ENCODE measurements at places on chromosomes 2 and 18.

DNA sequence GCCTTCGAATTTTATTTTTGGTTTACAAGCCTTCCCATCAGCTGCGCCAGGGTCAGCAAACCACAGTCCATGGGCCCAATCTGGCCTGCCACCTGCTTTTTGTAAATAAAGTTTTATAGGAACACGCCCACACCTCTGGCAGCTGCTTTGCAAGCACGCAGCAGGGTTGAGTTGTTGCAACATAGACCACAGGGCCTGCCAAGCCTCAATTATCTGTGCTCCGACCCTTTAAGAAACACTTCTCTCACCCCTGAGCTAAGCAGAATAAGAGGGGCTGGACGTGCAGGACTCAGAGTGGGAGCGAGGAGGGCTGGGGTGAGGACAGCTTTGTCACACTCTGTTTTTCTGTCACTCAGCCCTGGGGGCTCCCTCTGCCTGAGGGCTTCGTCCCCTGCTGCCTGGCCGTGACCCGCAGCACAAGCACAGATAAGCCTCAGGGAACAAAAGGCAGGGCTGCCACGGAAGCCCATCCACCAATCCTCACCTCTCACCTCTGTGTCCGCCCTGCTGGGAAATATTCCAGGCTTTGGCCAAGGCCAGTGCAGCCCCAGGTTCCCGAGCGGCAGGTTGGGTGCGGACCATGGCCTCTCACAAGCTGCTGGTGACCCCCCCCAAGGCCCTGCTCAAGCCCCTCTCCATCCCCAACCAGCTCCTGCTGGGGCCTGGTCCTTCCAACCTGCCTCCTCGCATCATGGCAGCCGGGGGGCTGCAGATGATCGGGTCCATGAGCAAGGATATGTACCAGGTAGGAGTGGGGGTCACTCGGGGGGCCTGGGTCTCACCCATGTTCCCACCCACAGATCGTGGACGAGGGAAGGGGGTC lies at the start of gene AGXT:
Gene AGXT, plus strand, starts transcription at position 539 of the 823 bp plus-strand sequence. Its CDS starts 42 bp downstream, at position 581.
- DNase-seq = no peak

DNA sequence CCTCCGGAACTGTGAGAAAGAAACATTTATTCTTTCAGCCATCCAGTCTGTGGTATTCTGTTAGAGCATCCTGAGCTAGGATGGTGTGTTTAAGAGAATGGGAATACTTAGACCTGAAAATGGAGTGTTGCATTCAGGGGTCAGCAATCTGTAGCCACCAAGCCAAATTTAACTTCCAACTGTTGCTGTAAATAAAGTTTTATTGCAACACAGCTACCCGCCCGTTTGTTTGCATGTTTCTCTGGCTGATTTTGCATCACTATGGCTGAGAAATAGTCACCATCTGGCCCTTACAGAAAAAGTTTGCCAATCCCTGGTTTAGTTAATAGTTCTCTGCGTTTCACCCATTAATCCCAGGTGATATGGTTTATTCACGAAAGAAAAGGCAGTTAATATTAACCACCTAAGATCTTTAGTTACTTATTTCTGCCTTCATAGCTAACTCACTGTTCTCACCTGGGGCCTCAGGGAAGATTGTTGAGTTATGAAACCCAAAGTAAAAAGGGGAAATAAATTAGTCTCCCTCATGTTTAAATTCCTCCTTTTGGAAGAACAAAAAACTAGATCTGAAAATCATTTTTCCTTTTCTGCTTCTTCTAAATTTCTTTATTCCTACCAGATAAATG lies 9.5 kb upstream of the CYS1 start:
- DNase-seq = no peak

GRCh38 chr2:142605421-142605820 lies 272.0 kb upstream of the KYNU start:
- DNase-seq = no peak

DNA sequence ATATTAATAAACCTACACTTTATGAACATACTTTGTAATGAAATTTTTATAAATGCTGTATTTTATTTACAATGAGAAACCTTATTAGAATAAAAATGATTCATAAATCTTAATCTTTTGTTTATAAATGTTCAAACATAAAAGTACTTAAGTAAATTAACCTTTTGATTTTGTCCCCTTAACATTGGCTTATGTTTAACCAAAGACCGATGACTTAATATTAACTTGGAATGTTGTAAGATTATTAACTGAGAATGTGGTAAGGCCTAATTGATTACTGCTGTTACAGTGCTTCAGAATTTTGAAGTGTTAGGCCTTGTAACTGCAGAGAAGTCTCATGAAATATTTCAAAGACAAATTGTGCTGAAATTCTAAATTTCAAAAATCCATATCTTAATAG lies 5.7 kb downstream of the CPS1 start:
- DNase-seq = no peak

DNA sequence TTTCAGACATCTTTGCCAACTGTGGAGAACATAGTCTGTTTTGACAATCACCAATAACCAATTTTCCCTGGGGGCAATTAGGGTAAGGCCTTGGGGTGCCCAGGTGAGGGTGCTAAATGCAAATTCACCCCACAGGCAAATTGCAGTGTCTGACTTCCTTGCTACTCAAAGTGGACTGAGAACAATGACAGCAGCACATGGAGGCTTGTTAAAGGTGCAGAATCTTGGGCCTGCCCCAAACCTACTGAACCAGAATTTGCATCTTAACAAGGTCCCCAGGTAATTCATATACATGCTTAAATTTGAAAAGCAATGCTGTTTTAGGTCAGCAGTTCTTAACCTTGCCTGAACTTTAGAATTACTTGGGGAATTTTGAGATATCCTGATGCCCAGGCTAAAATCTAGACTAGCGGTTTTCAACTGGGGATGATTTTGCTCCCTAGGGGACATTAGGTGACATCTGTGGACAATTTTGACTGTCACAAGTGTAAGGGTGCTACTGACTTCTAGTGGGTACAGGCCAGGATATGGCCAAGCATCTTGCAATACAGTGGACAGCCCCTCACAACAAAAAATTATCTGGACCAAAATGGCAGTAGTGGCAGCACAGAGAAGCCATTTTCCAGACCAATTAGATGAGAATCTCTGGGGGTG lies 80.2 kb upstream of the GCFC2 start:
- no peak for DNase-seq

DNA sequence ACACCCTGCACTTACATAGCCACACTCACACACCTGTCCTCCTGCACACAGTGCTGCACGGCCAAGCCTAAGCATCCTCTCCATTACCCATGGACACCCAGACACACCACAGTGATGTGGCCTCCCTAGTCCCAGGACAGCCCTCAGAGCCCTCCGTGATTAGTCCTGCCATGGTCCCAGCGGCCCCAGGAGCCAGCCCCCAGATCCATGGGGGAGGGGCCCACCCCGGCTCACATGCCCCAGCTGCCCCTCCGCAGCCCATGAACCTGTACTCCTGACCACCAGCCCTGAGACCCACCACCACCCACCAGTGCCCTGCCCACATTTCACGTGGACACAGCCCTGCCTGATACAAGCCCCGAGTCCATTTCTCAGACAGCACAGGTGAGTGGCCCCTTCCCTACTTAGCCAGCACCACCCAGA lies 8.1 kb upstream of the DUSP2 start:
- no peak for DNase-seq

GRCh38 chr2:196899976-196900375 lies 26.5 kb downstream of the PGAP1 start:
- no peak for DNase-seq

GRCh38 chr18:50009773-50010335 lies 185.1 kb downstream of the MYO5B start:
- DNase-seq = peak; percentile 34

- peak; percentile 51 for DNase-seq
Measured at GRCh38 chr2:120253021-120253882, 600 bp downstream of the RALB start.

DNA sequence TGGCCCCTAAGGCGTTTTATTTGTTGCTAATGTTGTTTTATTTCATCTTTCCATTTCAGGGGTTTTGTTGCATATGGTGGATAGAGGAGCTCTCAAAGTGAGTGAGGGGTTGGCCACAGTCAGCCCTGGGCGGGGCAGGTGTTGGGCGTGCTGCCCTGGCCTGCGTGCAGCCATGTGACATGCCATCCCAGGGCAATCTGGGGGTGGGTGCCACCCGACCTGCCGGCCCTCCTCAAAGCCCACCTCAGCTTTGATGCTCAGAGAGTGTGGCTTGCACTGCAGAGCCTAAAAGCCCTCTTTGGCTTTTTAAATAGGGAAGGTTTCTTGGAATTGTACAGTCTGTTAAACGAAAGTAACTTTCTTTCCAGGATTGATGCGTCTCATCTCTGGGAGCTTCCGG lies 18.4 kb downstream of the TSHZ1 start:
- no peak for DNase-seq

DNA sequence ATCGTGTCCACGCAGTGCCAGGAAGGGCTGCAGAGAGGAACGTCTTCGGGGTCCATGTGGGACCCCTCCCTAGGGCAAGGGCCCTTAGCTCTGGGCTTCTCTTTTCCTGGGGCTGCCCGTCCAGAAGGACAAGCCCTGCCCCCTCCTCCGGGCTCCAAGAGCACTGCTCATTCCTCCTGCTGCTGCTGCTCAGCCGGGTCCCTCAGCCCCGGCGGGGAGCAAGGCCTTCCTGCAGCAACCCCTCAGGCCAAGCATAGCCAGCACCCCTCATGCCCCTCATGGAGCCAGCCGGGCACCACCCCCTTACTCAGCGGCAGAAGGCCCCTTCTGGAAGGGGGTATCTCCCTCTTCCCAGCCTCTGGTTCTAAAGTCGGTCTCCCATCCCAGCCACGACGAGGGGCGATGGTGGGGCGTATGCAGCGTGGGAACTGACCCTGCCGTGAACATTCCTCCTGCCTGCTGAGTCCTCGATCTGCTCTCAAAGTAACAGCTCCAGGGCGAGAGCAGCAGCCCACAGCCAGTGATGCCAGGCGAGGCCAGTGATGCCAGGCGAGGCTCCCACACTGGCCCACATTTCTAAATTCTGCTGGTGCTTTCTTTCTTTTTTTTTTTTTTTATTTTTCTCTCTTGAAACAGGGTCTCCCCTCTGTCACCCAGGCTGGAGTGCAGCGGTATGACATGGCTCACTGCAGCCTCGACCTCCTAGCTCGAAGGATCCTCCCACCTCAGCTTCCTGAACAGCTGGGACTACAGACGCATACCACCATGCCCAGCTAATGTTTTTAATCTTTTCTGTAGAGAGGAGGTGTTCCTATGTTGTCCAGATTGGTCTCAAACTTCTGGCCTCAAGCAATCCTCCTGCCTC lies 99.7 kb downstream of the HDAC4 start:
- no peak for DNase-seq

DNA sequence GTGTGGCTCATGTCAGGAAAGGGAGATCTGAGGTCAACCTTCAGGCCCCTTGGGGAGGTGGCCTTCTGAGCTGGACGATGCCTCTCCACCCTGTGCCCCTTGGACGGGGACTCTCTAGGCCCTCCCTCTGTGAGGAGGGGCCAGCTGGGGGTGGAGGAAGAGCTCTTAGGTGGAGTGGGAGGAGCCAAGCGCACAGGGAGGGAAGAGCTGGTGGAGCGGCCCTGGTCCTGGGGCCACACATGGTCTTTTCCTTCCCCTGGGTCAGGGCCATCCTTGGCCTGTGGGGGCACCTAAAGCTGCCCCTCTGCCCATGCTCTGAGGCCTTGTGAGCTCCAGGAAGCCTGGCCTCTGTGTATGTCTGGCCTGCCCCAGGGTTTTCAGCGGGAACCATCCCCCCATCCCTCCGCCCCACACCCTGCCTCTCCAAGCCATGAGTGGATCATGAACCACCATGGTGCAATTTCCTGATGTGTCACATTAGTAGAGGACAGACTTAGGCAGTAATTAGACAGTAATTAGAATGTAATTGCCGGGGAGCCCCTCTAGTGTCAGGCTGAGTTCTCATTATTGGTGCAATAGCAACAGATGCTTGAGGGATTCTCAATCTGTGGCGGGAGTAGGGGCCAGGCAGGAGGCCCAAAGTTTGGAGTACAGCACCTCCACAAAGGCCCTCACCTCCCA lies 63.0 kb downstream of the GLI2 start:
- DNase-seq = no peak

GRCh38 chr18:47244086-47244485 lies 7.4 kb downstream of the SKOR2 start:
- no peak for DNase-seq

GRCh38 chr2:166351319-166351718 lies 24.4 kb downstream of the SCN9A start:
- DNase-seq = no peak

GRCh38 chr2:186309901-186310300 lies 176.2 kb upstream of the ZC3H15 start:
- no peak for DNase-seq

DNA sequence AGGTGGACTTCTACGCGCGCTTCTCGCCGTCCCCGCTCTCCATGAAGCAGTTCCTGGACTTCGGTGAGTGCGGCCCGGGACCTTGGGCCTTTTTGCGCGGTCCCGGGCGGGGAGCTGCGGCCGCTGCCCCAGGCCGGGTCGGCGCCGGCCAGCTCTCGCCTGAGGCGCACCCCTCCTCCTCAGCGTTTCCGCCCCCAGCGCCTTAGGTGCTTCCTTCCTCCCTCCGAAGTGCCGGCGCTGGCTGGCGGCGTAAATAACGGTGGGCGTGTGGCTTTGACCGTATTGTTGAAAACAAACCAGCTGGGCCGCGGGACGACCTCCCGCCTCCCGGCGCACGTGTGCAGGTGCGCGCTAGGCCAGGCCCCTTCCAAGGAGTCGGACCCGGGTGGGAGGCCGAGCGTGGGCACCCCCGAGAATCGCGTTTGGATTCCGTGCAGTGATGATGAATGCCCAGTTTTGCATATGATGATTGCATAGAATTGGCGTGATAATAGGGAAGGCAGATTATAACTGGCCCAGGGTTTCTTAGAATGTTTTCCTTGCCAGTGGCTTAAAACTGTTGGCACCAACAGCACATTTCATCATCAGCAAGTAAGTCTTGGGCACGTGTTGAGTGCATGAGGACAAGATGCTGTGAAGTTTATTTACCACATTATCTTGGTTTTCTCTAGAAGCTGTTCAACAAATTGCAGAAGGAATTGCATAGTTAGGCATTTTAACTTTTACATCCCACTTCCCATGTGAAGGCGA lies 569 bp downstream of the PDK1 start:
- DNase-seq = peak; percentile 72

DNA sequence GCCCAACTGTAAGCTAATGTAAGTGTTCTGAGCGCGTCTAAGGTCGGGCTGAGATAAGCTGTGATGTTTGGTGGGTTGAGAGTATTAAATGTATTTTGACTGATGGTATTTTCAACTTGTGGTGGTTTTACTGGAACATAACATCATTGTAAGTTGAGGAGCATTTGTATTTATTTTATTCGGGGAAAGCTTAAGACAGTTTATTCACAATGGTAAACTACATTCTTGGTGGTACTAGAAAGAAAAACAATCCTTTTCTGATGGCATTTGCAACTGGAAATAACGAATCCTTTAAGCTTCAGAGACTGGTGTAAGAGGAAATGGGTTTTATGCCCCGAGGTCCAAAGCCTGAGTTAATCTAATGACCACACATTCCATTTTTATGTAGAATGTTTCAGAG lies 283.3 kb upstream of the NETO1 start:
- DNase-seq = no peak

DNA sequence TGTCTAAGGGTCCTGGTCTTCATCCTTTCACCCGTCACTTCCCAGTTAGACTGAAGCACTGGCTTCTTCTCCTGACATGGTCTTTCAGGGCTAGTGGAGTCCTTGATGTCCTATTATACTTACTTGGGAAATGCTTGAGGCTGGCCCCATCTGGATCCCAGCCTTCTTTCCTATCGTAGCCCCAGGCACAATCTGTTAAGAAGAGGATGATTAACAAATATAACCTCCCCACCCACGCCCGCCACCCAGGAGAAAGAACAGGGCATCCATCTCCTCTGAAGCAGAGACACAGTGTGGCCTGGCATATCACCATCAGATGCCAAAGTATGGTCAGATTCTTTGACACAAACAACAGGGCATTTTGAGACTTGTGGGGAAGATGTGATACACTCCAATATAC lies 530.1 kb downstream of the SOX11 start:
- no peak for DNase-seq

GRCh38 chr2:173126819-173127218 lies 51.2 kb downstream of the MAP3K20 start:
- no peak for DNase-seq
